Muscle of back (tissue), 13 donors: ENCODE measurements at places on chromosomes 3 and 15. TPM values are rescaled to one million over a fixed set of nuclear protein-coding genes. Genes with fewer than 3 reads are reported as not detected.

Gene CP
- 1.9 TPM for polyA plus RNA-seq

Gene GATM
- 424 TPM for polyA plus RNA-seq

Gene MINAR1
- polyA plus RNA-seq = 2.1 TPM

Gene ITIH4
- polyA plus RNA-seq = 19.1 TPM

Gene AGBL1
- polyA plus RNA-seq = 9.6 TPM

Gene FETUB
- polyA plus RNA-seq = 0.31 TPM

Gene IGSF10
- 4.0 TPM for polyA plus RNA-seq

Gene RAB5A
- 41.2 TPM for polyA plus RNA-seq

Gene C3orf33
- 2.7 TPM for polyA plus RNA-seq

Gene ZNF660
- 4.5 TPM for polyA plus RNA-seq

Gene C3orf20
- 0.19 TPM for polyA plus RNA-seq

Gene GPR149
- polyA plus RNA-seq = 0.09 TPM

Gene MGLL
- polyA plus RNA-seq = 26.3 TPM

Gene LMAN1L
- polyA plus RNA-seq = 0.20 TPM
